Aorta (tissue), 5 donors: ENCODE measurements at places on chromosomes 11 and 22. TPM values are rescaled to one million over a fixed set of nuclear protein-coding genes. Genes with fewer than 3 reads are reported as not detected.

GRCh38 chr11:60915248-60915914 is 1.4 kb downstream of the TMEM109 start:
- DNase-seq: peak; percentile 88

GRCh38 chr11:118996926-118997626 is 862 bp upstream of the CENATAC start:
- no peak for DNase-seq

GRCh38 chr11:113568566-113568965 is 93.4 kb upstream of the DRD2 start:
- DNase-seq: no peak

DNA sequence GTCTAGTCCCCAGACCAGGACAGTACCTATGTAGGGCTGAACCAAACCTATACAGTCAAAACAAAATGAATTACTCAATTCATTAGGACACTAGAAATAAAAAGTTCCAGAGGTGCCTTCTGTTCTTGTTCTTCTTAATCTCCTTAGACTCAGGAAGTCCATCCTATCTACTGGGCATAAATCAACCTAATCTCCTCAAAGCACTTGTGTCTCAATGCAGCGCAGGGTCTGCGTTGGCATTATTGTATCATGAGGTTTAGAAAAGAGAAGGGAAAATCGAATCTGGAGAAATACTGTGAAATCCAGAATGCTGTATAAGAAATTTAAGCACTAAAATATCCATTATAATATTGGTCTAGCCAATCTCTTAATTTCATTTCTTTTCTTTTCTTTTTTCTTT is 2.4 kb upstream of the OR10V1 start:
- no peak for DNase-seq

DNA sequence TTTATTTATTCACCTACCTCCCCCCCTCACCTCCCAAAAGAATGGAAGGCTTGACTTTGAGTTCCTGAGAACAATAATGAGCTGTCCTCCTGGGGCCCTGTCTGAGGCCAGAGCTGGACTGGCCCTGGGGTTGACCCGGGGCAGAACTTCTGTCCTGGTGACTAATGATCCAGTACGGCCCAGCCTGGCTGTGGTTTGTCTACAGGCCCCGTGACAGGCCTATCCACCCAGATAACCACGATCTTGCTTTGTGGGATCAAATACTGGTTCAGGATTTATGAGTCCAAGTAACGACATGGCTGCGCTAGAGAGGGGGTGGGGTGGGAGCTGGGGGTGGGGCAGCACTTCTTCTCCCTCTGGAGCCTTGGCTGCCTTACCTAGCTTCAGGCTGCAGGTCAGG is 81.5 kb downstream of the WT1 start:
- no peak for DNase-seq

DNA sequence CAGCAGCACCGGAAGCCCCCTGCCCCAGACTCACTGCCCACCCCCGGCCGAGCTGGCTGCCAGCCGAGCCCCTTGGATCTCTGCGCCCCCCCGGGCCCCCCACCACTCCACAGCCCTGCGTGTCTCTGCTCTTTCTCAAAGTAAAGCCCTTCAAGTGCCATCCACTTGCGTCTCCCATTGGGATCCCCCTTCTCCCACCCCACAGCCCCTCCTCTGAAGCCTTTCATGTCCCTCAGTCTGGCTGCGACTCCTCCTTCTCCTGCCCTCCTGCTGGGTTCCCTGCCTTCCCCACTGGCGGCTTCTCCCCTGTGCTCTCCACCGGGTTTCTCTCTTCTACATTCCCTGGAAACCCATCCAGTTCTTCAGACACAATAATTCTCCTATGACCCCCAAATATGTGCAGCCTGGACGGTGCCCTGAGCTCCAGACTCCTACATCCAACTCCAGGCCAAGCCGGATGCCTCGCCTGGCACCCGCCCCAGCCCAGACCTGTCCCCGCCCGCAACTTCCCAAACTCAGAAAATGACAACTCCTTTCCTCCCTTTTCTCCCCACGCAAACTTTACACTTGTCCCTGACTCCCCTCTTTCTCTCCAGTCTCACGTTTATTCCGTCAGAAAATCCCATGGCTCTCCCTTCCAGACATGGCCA is 108.9 kb downstream of the WNT7B start:
- no peak for DNase-seq

- DNase-seq: peak; percentile 93
These were observed 204.9 kb downstream of the CSNK2A3 start for GRCh38 chr11:11148104-11148509.

DNA sequence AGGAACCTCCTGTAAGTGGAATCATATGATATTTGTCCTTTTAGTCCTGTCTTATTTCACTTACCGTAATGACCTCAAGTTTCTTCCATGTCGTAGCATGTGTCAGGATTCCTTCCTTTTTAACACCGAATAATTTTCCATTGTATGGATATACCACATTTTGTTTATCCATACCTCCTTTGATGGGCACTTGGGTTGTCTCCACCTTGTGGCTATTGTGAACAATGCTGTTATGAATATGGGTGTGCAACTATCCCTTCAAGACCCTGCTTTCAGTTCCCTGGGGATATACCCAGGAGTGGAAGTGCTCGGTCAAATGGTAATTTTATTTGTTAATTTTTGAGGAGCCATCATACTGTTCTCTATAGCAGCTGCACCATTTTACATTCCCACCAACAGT is 244.9 kb upstream of the BLID start:
- no peak for DNase-seq

- DNase-seq: no peak
These were observed 866.6 kb downstream of the BRD1 start for GRCh38 chr22:48960980-48961660.

DNA sequence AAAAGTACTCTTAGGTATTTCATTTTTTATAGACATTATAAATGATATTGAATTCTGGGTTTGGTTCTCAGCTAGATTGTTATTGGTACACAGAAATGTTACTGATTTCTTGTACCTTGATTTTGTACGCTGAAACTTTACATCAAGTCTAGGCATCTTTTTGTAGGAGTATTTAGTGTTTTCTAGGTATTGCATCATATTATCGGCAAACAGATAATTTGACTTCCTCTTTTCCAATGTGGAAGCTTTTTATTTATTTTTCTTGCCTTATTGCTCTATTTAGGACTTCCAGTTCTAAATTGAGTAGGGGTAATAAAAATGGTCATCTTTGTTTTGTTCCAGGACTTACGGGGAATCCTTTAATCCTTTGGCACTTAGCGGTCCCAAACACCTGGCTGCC is 676.6 kb upstream of the CCDC179 start:
- DNase-seq: no peak

- no peak for DNase-seq
These were observed 1.0 kb upstream of the MAPK12 start for GRCh38 chr22:50262460-50262911.

GRCh38 chr11:16204261-16204660 is 152.1 kb downstream of the SOX6 start:
- no peak for DNase-seq

DNA sequence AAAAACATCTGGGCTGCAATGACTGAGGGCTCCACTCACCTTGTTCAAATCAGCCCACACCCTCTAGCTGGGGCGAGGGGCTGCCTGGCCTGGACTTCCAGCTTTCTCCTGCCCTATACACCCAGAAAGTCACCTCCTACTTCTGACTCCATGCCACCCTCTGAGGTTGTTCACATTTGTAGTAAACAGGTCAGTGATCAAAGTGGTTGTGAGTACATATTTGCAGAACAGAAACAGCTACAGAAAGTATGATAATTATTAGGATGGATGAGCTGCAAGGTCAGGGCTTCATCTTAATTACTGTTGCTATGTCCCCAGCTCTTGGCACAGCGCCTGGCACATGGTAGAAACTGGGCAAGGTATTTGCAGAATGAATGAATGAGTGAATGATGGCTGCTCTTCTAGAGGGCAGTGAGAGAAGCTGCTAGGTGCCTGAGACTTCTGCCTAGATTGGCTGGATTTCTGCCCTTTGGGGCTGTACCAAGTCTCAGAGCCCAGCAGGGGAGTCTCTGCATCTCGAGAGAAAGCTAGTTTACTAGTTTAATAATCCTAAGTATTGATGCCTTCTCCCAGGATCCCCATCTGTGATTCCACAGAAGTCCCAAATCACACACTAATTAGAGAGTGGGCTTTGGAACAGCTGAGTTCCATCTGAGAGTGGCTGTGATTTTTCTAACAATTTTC is 36.0 kb downstream of the SYT13 start:
- DNase-seq: no peak

- no peak for DNase-seq
These were observed 3.8 kb downstream of the FJX1 start for GRCh38 chr11:35622070-35622469.

- peak; percentile 25 for DNase-seq
These were observed 47.1 kb upstream of the PRODH start for GRCh38 chr22:18983120-18983651.

DNA sequence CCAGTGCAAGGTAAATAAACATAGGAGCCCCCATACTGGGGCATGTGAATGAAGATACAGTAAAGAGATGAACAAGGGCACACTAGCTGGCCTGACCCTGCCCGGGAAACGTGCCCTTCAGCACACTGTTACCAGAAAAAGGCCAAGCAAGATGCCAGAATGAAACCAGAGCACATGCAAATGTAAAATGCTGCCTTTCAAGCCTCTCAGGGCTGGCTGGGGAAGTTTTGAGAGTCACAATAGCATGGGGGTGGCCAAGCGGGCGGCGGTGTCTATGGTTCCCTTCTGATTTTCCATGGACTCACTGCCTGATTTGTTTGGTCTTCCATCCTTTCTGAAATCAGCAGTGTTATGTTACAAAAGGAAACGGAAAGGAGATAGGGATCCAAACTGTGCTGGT is 18.9 kb upstream of the SUSD2 start:
- DNase-seq: no peak

- DNase-seq: no peak
These were observed 220.9 kb downstream of the PGR start for GRCh38 chr11:100908746-100909145.

DNA sequence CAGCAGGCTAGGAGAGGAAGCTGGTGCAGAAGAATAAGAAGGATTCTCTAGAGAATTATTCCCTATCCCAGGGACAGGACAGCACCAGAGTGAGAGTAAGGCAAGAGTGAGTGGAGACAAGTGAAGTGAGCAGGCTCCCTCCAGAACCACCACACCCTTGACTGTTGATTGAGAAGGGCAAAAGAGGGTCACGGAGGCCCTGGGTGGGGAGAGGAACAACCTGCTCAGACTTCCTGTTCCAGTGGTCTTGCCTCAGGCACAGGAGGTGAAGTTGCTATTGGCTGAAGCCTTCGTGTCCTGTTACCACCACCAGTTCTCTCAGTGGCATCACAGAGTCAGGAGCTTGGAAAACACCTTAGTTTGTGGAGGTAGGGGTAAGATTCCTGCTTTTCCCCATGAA is 51.7 kb upstream of the CCDC89 start:
- no peak for DNase-seq

DNA sequence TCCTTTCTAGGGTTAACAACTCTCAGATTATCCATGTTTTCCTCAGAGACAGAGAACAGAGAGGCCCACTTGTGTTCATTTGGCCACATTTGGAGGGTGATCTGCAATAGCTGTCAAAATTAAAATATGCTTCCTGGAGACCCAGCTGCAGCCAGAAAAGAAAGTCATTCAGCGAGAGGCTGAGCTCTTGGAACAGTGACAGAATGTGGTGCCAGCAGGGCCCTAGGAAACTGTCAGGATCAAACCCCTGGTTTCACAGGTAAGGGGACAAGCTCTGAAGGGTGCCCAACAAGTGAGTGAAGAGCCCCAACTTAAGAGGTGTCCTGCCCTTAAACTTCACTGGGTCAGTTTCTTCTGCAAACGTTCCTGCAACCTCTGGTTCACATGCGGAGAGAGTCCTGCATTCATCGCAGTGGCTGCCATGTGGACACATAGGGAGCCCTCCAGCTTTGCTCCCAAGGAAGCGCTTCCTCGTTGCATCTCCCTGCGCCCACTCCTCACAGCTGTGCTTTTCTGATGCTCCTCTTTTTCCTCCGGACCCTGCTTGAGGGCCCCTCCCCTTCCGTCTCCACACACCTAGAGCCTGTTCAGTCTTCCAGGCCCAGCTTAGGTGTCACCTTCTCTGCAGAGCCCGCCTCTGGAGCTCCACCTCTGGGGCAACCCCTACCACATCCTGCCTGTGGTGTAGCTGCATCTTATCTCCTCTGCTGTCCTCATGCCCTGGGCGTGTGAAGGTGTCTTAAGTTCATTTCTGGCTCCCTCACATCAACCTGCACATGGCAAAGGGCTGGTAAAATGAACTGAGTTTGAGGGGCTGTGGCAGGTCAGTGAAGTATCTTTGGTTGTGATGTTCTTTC is 3.9 kb downstream of the UCP3 start:
- DNase-seq: peak; percentile 56

GRCh38 chr11:34235189-34235588 is 122.6 kb downstream of the ABTB2 start:
- no peak for DNase-seq

DNA sequence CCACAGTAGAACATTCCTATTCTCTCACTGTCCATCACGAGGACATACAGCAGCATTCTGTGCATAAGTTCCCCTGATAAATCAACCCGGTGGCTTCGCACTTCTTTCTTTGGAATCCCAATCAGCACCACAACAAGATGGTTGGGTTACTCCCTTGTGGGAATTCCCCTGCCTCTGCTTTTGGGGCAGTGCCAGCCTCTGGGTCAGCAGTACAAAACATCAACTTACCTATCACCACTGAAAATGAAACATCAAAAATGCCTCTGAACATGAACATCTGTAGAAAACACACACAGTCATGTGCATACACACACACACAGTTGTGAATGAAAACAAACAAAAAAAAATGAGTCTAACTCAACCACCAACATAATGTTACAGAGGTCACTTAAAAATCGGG is 79.3 kb downstream of the KCNA4 start:
- no peak for DNase-seq

GRCh38 chr11:67646535-67647336 is 3.8 kb downstream of the ACY3 start:
- DNase-seq: peak; percentile 48

Gene CASP5
- 2.0 TPM for total RNA-seq

Gene APOBEC3H
- total RNA-seq: not detected

Gene C22orf31
- total RNA-seq: not detected

Gene RASL10A
- total RNA-seq: 3.5 TPM

Gene FOLH1
- total RNA-seq: 1.9 TPM

Gene MB
- total RNA-seq: not detected

Gene PRR5L
- total RNA-seq: 15.3 TPM

Gene USP35
- 28.0 TPM for total RNA-seq

Gene EHF
- total RNA-seq: not detected

Gene MS4A6A
- total RNA-seq: 214 TPM

Gene MMP7
- total RNA-seq: 0.42 TPM

Gene HTR3B
- total RNA-seq: not detected
